ENCODE measurements at places on chromosomes 11 and 22. TPM values are rescaled to one million over a fixed set of nuclear protein-coding genes. Genes with fewer than 3 reads are reported as not detected.

GRCh38 chr11:2399488-2400068 is 972 bp upstream of the TSSC4 start:
- peak overlapping the region; percentile 70 for H3K27ac ChIP-seq
- H3K27me3 ChIP-seq: no peaks in the 10 kb centered on the region
- peaks cover 3% of the 10 kb centered on the region for H3K36me3 ChIP-seq
- H3K4me3 ChIP-seq: peak overlapping the region; percentile 91
- no peak for DNase-seq

DNA sequence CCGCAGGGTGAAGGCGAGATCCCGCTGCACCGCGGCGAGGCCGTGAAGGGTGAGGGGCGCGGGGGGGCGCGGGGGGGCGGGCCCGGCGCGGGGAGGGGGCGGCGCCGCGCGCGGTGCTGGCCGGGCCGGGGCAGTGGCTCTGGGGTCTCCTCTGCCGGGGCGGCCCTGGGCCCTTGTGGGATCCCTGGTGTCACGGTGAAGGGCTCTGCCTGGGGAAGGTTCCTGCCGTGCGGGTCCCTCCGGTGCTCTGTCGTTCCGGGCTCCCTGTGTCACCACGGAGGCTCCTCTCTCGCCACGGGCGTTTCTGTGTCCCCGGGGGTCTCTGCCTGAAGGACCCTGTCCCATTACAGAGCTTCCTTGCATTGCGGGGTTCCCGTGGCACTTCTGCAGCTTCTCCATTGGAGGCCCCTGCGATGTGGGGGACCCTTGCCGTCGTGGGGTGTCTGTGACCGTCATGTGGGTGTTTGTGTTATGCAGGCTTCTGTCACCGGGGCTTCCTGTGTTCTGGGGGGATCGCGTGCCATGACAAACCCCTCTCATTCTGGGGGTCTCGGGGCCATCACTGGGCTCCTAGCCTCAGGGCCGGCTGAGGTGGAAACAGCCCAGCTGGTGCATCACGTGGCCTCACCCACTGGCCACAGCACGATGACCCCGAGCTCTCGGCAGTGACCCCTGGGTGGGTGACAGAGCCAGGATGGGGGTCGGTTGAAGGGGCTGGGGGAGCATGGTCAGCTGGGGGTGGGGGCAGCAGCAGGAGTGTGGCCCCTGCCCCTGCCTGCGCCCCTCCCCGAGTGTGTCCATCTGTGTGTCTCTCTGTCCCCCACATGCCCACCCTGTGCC is 25.3 kb downstream of the SHANK3 start:
- no peak for DNase-seq
- peaks cover 3% of the 10 kb centered on the region for H3K27me3 ChIP-seq
- peaks cover 7% of the 10 kb centered on the region for H3K36me3 ChIP-seq
- peak overlapping the region; percentile 80 for H3K4me3 ChIP-seq

Gene RAG2
- total RNA-seq: not detected

Gene UQCC3
- total RNA-seq: 11.7 TPM

Gene LRRN4CL
- 1.0 TPM for total RNA-seq

Gene GRIK4
- 0.72 TPM for total RNA-seq

DNA sequence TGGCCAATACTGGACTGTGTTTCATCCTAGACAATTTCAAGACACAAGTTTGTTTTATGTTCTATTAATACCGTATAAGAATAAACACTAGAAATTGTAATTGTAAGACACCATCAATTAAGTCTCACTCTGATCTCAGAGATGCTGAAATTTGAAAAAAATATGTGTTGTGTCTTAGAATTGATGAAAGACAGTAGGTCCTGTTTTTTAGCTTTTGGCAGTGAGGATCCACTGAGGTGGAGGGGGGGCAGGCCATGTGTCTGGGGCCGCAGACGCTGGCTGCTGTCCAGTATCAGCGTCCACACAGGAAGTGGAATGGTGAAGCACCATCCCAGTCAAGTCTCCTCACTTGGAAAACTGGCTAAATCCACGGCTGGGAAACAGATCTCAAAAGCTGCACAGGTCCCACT is 22.5 kb upstream of the ALG8 start:
- H3K4me3 ChIP-seq: no peak overlapping the region
- DNase-seq: no peak
- H3K36me3 ChIP-seq: no peaks in the 10 kb centered on the region
- no peak overlapping the region for H3K27ac ChIP-seq
- H3K27me3 ChIP-seq: no peaks in the 10 kb centered on the region
- H3K4me1 ChIP-seq: peaks cover 3% of the 10 kb centered on the region

Gene CDC42EP1
- total RNA-seq: 30.4 TPM

Gene TRIM29
- 207 TPM for total RNA-seq

GRCh38 chr11:95507794-95508193 is 276.8 kb upstream of the SESN3 start:
- no peaks in the 10 kb centered on the region for H3K36me3 ChIP-seq
- no peaks in the 10 kb centered on the region for H3K27me3 ChIP-seq
- H3K27ac ChIP-seq: no peak overlapping the region
- H3K4me1 ChIP-seq: peaks cover 21% of the 10 kb centered on the region
- no peak for DNase-seq
- no peak overlapping the region for H3K4me3 ChIP-seq

Gene THAP12
- 52.8 TPM for total RNA-seq

Data from type B pancreatic cell (in vitro differentiated cells).